NCI-H510A (cell line): ENCODE measurements at places on chromosomes 6 and 20.

DNA sequence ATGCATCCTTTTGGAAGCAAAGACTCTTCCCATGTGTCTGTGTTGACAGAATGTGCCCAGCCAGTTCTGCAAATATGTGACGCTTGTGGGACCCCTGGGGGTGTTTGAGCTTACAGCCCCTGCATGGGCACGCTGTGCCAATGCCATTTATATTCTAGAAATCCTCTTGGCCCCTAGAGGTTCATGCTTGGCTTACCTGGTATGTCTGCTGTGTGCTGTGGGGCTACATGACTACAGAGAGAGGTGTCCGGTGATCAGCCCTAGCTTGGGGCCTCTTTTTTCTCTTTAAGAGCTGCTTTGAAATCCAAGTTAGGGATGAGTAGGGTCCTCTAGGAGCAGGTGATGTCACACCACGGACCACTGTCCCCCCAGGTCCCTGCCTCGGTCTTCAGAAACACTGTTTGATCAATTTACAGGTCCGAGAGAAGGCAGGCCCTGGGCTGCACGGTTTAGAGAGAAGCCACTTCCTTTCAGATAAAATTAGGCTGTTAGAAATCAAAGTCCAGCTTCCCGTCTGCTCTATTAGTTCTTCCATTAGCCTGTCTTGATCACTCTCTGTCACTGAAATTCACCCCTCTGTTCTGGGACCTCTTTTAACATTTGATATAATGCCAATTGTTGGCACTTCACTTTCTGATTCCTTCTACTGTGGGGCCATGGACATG lies 26.5 kb downstream of the BCAS4 start:
- DNase-seq, result no peak

DNA sequence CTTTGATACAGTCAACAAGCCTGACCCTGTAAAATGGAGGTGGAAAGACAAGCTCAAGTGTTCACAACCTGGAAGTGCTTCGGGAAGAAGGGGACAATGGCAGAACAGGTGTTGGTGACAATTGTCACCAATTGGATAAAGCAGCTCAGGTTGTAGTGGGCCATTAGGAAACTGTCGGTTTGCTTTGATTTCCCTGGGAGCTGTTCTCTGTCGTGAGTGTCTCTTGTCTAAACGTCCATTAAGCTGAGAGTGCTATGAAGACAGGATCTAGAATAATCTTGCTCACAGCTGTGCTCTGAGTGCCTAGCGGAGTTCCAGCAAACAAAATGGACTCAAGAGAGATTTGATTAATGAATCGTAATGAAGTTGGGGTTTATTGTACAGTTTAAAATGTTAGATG lies 15.0 kb downstream of the CCR6 start:
- no peak for DNase-seq

DNA sequence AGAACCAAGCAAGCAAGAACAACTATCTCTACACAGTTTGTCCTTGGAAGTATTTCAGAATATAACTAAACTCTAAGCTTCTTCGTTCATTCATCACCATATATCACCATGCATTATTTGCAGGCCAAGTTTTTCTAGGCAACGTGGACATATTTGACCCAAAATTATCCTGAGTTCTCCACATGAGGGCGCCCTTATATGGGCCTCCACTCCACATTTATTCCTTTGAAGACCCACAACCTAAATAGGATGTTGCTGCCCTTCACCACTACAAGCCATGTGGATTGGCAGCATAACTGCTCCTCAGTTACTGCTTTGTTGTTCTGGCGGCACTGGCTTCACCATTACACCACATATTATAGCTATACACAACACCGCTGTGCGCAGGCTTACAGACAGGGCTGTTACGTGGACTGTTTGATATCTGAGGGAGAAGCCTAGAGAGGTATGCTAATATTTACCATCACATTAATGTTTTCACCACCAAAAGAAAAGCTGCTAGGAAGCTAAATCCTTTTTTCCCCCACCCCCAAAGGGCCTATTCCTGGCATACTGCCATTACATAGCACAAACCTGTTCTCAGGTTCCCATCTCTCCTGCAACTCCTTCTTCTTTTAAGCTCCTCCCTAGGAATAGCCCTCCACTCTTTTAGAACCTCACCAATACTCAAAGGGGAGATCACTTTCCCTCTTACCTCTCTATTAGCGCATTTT lies 411.7 kb downstream of the C6orf118 start:
- no peak for DNase-seq

- no peak for DNase-seq
These were observed 95.8 kb downstream of the RNF182 start for GRCh38 chr6:14020551-14020950.

- no peak for DNase-seq
These were observed 51.3 kb upstream of the FOXC1 start for GRCh38 chr6:1558388-1558787.

DNA sequence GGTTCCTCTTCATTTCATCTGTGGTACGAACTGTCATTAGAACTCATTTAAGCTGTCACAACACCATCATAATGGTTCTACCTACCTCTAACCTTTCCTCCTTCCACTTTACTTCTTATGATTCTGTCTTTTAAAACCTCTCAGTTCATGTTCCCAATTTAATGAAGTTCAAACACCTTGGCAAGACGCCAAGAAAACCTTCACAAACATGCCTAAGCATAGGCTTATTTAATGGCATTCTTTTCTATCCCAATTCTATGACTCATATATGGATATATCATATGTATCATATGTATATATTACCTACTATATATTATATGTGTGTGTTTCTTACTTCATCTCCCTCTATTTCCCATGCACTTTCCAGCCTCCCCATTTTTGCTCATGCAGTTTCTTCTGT lies 283.4 kb upstream of the TBX18 start:
- no peak for DNase-seq

- DNase-seq, result no peak
These were observed 610.1 kb upstream of the CDH4 start for GRCh38 chr20:60641879-60642447.

DNA sequence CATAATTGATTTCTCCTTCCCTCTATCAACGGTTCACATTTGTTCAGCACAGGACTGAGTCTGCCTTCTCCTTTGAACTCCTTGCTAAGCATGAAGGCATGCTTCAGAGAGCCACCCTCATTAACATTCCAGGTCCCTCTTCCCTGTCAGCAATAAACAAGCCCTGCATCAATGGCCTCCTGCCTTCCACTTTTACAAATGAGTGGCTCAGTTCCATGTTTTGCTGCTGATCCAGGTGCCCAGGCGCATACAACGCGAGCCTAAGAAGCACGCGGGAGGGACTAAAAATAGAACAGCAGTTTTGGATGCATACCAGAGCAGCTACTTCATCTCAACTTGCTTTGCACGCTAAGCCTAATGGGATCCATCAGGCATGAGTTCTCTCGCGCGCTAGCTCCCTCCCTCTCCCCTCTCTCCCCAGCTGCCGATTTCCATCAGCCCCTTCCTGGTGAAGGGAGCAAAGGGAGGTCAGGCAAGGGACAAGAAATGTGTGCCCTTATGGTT lies 53.4 kb downstream of the TRAF3IP2 start:
- no peak for DNase-seq

DNA sequence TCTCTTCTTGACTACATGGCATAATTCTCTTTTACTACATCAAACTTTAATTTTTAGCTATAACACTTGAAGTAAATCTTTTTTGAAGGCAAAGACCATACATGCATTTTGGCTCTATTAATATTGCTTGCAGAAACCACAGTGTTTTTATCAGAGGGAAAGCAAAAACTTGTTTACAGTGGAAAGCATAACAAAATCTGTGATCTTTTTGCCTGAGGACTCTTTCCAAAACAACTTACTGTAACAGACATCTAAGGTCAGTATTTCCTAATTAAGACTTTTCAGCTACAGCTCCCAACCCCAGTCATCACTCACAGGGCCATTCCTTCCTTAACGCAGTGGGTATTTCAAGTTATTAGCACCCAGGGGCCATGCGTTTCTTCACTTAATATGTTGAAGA lies 274.7 kb downstream of the CDKAL1 start:
- no peak for DNase-seq

DNA sequence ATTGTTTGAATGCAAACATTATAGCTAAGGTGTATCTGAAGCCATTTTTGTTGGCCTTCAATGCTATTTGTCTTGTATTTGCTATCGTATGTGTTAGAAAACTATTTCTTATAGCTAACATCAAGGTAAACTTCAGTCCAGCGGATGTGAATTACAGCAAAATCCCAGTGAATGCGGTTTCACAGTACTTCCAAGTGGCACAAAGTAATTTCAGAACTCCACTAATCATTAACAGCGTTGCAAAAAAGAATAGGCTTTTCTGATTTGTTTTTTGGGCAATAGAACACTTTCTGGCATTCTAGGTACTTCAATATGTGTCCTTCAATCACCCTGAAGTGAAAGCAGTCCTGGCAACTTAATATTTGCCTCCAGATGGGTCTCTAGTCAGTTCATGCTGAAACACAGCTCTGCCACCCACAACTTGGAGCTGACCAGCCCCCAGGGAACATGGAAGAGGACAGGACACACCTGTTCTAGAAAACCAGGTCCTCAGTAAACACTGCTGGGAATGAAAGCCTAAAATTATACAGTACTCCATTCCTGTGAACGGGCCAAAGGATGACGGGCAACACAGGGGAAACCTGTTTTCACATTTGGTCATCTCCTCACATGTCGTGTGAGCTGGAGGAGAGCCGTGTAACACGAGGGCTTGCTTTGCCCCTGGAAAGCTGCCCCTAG lies 9.7 kb upstream of the MRPS10 start:
- DNase-seq, result no peak

DNA sequence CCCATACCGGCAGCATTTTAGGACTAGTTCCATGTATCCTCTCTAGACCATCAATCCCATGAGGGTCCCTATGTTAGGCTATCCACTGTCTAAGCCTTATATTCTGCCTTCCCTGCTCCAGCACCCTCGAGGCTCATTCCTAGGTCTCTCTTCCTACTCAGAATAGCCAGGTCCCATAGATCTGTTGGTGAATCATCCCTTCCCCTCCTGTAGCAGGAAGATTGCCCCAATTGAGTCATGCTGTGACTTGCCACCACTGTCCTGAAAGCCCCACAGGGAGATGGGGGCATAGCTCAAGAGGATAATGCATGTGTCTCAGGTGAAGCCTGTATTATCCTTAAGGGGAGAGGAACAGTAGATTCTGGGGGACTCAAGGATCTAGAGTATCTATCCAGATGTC lies 143.1 kb upstream of the MOCS1 start:
- no peak for DNase-seq

- no peak for DNase-seq
These were observed 245.4 kb upstream of the FLRT3 start for GRCh38 chr20:14582855-14583254.

- no peak for DNase-seq
These were observed 25.2 kb downstream of the SNAI1 start for GRCh38 chr20:50008007-50008406.

- no peak for DNase-seq
These were observed 136.4 kb upstream of the PLCB4 start for GRCh38 chr20:8932192-8933165.

DNA sequence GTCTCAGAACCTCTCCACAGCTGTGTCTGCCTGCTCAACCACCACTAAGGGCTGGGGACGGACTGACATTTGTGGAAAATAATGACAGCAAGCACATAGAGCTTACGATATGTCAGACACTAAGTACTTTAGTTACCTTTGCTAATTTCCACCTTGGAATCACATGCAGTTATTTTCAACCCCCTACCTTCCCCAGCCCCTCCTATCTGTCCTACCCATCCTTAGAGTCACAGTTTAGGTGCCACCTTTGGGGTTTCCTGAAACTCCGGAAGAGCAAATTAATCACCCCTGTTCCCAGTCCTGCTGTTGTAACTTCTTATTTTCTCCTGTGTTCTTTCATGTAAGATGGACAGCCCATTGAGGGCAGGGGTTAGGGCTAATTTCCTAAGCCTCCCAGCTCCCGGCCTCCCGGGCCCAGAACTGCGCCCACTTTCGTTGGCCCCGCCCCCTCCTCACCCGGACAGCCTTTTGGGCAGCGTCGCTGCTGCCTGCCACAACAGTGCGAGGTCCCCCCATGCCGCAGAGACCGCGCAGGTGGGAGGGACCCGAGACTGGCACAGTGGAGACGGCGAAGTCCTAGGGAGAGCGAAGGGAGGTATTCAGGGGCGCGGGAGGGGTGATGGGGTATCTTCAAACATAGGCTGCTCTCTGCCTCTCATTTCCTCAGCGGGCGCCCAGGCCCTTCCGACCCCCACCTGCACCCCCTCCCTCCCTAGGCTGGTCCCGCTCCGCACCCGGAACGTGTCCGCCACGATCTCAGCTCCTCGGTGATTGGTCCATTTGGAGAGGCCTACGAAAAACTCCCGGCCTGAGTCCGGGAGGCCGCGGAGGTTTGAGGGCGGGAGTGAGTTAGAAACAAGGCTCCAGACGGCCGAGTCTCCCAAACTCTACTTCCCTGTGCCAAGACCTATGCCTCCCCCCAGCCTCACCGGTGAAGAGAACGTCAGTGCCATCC lies 1.1 kb downstream of the DDAH2 start:
- DNase-seq, result no peak

DNA sequence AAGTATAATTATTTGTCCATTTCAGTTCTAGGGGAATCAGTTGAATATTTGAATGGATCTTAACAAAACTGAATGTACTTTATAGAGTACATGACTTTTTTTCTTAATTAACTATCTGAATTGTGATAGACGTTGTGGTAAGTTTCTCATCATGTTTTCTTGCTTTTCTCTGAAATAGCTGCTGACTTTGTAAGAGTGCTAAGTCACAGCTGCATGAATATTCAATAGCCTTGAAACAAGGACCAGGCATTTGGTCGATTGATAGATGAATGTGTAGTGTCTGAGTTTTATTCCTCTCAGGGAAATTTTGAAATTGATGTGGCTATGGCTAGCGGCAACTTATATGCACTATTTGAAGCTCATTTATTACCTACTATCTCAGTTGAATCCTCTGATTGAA lies 56.0 kb downstream of the ADGRB3 start:
- no peak for DNase-seq

DNA sequence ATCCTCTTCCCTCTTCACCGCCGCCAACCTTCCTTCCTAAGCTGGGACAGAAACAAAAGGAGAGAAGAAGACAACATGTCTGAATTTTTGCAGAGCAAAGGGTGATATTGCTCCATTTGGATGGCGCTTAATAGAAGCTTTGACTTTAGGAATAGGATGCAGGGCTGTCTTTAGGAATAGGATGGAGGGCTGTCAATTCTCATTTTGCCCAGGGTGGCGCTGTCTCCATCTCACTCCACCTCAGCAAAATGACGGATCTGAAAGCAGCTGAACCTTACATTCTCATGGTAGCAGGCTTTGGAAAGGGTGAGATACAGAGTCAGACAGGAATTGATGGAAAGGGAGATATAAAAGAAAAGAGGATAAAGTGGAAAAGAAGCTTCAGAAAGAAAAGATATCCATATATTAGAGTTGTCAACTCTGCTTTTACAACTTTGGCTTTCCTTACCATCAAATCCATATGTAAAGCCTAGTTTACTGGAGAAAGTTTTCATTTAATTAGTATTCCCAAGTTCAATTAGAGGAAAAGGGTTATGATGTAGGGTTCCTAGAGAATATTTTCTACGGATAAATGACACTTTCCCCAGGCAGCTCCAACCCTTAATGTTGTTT lies 2.4 kb downstream of the MTCL3 start:
- no peak for DNase-seq

DNA sequence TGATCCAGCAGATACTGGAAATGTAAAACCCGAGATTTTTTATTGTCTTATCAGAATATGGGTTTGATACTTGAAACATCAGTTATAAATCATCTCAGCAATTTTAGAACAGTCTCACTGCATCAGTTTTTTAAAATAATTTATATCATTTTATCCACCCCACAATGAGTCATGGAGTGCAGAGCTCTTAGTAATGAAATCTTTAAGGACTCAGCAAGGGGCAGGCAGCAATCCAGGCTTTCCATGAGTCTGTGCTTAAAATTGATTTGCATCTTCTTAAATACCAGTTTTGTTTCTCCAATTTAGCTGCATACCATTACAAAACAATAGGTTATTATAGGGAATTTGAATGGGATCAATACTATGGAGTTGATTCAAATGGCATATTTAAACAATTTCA lies 832.3 kb downstream of the C6orf118 start:
- DNase-seq, result no peak
